ENCODE measurements at places on chromosomes 3 and 15.

DNA sequence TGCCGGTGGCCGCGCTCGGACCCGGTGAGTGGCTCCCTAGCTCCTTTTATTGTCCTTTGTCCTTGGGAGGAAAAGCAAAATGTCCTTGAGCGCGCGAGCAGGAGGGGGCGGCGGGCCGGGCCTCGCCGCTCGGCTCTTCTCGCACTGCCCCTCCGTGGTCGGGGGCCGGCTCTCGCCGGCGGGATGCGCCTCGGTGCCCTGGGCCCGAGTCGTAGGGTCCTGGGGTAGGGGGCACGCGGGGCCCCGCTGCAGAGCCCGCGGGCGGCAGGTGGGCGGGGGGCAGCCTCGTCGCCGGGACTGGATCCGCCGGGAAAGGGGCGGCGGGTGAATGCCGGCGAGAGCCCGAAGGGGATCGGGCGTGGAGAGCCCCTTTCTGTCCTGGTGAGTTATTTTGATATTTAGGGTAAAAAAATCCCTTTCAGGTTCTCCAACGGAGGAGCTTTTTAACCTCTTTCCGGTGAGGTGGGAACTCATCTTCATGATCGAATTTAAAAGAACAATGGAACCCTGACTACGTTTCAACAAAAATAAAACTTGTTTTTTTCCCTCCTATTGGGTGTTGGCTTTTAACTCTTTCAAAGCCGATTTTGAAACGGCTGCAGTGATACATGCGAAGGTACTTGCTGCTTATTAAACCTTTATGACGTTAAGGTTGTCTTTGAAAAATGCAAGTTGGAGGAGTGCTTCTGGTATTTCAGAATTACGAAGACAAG lies 16.8 kb upstream of the CHD2 start:
- peak; percentile 48 for DNase-seq

GRCh38 chr15:50864873-50865272 lies 43.6 kb upstream of the AP4E1 start:
- DNase-seq = no peak

DNA sequence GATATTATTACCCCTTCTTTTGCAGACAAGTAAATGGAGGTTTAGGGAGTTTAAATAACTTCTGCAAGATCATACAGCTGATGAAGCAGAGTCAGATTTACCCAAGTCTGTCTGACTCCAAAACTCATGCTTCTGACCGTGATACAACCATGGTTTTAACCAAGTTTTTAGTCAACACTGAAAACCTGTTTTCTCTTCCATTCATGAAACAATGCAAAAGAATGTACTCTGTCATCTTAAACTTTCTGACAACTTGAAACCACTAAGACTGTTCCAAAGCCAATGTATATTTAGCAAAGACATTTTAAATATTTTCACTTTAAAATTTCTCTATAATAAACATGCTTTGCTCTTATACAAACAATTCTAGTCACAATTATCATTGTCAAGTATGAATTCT lies 77.0 kb upstream of the RBMS3 start:
- DNase-seq = no peak

- peak; percentile 22 for DNase-seq
Observed at GRCh38 chr15:90002428-90002844, 1.3 kb downstream of the ZNF710 start.

DNA sequence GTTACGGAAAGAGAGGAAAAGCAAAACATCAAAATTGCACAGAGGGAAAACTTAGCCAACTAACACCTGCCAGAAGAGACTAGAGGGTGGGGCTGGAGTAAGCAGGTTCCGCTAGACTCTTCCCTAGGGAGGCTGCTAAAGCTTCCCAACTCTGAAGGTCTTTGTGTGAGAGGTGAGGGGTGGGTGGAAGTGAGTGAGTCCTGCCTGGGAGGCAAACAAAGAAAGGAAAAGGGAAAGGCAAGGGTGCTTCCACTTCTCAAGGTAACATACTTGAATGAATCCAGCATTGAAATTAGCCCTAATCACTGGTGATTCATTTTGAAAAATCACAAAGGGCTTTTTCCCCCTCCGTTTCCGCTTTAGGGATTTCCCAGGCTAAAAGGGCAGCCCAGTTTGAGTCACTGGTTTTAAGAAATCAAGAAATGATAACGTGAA lies 220.5 kb upstream of the ADAMTS9 start:
- peak; percentile 12 for DNase-seq

DNA sequence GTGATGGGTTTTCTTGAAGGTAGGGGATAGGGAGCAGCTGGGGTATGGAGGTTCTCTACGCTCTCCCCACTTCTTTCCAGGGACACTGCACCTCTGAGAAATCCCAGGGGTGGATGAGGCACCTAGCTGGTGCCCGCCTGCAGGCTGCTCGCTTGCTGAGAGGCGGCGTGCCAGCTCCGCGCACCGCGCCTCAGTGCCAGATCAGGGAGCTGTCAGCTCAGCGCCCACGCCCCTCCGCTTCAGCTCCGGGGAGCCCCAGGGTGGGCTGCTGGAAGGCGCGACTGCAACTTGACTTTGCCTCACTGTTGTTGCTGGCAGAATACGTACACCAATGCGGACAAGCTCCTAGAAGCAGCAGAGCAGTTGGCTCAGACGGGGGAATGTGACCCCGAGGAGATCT lies 345.7 kb upstream of the UMPS start:
- DNase-seq = no peak

- no peak for DNase-seq
Observed at GRCh38 chr3:140351466-140351865, 326.4 kb upstream of the TRIM42 start.

DNA sequence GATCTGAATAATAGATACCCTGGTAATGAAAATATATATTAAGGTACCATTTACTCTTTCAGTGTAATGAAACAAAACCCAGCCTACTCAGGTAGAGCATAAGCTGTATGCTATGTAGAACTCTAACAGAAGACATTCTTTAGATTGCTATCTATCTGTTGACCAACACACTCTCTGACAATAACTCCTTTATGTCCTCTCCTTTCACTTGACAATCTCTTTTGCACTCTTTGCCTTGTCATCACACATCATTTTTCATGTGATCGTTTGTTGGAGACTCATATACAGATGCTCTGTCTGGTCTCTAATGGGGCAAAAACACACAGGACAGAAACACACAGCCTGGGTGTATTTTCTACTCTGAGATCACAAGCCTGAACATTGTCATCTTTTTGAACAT lies 35.4 kb upstream of the SUCLG2 start:
- no peak for DNase-seq

GRCh38 chr15:31296219-31296645 lies 30.4 kb upstream of the KLF13 start:
- no peak for DNase-seq

DNA sequence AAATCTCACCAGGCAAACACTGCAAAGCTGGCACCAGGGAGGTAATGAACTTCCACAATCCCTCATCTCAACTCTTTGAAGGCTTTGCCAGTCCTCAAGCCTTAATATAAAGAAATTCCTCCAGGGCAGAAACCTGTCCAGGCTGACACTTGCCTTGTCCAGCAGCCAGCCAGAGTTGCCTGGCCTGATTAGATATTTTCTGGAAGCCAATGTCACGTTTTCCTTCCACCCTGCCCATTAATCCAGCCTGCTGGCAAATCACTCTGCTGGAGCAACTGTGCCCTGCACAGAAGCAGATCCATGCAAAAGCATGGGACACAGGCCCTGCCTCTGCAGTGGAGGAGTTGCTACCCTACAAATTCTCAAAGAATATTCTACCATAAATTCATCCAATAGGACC lies 56.5 kb downstream of the HEG1 start:
- no peak for DNase-seq

DNA sequence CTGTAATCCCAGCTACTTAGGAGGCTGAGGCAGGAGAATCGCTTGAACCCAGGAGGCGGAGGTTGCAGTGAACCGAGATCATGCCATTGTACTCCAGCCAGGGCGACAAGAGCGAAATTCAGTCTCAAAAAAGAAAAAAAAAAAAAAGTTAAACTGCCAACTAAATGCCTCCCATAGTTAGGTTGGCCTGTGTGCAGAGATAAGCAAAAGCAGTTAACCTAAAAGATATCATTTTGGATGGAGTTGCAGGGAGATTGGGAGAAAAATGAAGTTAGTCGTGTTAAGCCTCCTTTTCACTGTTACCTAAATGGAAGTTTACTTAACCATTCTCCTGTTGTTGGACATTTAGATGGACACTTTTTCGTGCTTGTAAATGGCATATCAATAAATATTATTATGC lies 11.4 kb upstream of the FETUB start:
- no peak for DNase-seq

All from M059J (cell line).